ENCODE measurements at places on chromosomes 2 and 18. TPM values are rescaled to one million over a fixed set of nuclear protein-coding genes. Genes with fewer than 3 reads are reported as not detected.

The BAZ2B gene
- total RNA-seq: 41.8 TPM

The CCDC74B gene
- 0.76 TPM for total RNA-seq

The CPS1 gene
- total RNA-seq: 3.0 TPM

The ANKRD62 gene
- not detected for total RNA-seq

The NBAS gene
- total RNA-seq: 48.6 TPM

The TNFRSF11A gene
- 2.9 TPM for total RNA-seq

- DNase-seq: no peak
Measured at GRCh38 chr2:203737360-203737759, 30.9 kb downstream of the CD28 start.

- no peak for DNase-seq
Measured at GRCh38 chr2:26840937-26841610, 6.9 kb upstream of the DPYSL5 start.

DNA sequence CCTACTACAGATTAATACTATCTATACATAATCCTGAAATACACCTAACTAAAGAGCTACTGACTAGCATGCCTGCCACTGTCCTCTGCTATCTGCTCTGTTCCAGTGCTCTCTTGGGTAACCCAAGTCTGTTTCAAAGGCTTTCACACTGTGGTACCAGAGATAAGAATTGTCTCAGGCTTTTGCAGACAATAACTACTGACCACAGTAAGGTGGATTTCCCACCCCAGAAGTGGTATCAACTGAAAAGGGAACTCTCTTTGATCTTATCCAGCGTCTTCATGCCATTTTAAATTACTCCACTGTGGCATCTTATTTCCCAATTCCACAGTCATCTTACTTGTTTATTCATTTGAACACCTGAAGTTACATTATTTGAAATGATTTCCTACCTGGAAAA, 190.2 kb downstream of the IKZF2 start:
- DNase-seq: no peak

DNA sequence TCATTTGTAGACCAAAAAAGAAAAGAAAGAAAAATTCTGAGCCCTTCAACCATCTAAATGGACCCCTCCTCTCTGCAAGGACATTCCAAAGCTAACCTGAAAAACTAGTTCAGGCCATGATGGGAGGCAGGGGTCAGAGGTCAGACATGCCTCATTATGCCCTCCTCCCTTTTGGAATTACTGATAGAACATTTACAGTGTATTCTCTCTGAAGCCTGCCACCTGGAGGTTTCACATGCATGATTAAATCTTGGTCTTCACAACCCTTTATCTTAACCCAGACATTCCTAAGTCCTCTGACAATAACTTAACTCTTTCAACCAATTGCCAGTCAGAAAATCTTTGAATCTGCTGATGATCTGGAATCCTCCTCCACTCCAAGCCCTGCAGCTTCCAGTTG, 86.0 kb downstream of the SPP2 start:
- no peak for DNase-seq

DNA sequence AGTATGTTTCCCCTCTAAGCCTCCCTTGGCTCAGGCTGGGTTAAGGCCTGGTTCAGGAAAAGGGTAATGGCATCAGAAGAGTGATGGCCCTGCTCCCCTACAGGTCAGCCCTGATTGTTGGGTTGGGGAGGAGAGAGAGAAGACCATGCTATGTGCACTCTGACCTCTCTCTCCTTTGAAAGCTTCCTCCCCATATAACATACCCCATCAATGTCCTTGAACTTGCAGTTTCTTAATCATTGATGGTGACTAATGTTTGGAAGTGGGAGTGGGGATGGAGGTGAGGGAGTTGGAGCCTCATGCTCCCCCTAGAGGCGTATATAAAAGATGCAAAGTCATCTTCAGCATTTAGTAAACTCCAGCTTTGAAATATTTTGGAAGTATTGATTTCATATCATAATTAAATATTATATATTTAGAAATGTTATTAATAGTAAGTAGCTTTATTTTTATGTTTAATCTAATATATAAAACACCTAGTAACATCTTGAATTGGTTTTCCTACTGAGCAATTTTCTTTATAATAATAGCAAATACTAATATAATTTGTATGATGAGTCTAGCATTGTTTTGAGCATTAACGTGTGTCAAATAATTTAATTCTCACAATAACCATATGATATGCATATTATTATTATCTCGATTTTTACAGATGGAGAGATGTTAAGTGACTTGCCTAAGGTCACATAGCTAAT, 8.8 kb downstream of the PLCL1 start:
- DNase-seq: no peak

DNA sequence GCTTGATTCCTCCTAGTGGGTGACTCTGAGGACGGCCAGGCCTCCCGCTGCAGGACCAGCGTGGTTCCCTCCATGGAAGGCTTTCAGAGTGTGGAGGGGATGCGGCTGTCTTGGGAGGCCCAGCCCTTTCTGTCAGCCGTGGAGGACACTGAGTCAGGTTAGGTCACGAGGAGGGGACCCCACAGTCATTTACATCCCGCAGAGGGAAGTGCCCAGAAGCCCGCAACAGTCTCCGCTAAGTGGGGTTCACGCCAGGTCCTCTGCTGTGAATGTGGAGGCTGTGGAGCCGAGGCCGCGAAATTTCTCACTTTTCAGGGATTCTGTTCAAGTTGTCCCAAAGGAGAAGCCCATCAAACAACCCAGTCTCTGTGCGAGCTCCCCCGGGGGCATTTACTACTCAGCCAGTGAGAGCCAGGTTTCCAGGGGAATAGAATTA, 8.8 kb downstream of the ACKR3 start:
- no peak for DNase-seq

DNA sequence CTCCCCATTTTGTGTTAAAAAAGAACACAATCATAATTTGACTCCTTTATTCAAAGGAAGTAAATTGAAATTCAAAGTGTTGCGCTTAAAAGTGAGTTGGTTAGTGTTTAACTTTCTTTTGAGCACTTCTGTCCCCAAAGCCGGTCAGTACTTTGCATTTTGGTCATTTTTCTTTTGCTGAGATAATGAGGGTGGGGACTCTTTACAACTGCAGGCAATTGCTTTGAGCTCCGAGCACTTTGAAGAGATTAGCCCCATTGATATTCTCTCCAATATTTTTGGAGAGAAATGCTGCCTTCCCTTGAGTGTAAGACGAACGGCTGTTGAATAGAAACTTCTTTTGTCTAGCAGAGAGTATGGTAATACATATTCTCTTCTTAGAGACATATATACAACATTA, 241.6 kb upstream of the VWC2L start:
- no peak for DNase-seq

DNA sequence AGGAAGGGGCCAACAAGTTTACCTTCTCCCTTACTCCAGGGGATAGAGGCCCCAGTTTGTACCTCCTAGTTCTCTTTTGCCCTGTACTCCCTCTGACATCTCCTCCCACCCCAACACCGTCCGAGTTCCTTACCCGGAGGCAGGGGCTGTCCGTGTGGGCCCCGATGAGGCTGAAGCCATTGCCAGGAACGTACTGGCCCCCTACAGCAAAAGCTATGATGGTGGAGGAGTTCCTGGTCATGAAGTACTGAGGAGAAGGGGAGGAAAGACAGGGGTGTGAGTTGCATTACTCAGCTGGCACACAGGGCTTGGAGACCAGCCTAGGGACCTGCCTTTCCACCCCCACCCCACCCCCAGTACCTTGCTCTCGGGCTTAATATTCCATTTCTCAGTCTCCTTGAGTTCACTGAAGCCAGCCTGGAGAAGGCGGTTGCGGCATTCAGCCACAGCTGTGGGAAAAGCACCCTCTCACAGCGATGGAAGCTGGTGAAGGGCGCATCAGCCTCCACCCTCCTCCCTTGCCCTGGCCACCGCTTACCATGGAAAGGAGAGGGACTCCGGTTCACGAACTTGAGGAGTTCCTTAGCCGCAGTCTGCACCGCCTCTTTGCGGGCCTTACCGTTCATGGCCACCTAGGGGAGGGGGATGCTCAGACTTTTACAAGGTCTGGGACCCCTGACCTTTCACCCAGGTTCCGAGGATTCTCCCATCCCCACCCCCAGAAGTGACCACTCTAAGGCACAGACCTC, 1.0 kb downstream of the DNPEP start:
- DNase-seq: no peak

- DNase-seq: no peak
Measured at GRCh38 chr18:25392192-25392591, 40.2 kb upstream of the ZNF521 start.

DNA sequence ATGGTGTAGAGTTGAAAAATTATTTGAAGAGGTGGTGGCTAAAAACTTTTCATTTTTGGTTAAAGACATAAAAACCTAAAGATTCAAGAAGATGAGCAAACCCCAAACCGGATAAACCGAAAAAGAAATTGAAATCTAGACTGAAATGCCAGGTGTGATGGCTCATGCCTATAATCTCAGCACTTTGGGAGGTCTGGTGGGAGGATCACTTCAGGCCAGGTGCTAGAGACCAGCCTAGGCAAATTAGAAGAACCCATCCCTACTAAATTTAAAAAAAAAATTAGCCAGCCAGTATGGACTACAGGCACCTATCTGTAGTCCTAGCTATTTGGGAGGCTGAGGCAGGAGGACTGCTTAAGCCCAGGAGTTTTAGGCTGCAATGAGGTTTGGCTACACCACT, 126.9 kb downstream of the BAZ2B start:
- DNase-seq: no peak

GRCh38 chr2:240714747-240715725, 23.4 kb downstream of the AQP12A start:
- DNase-seq: no peak
